ENCODE measurements at places on chromosomes 12 and 14. TPM values are rescaled to one million over a fixed set of nuclear protein-coding genes. Genes with fewer than 3 reads are reported as not detected.

The SLC11A2 gene
- total RNA-seq = 62.2 TPM

The KRT83 gene
- total RNA-seq = not detected

The TAS2R7 gene
- not detected for total RNA-seq

The SLCO1B3 gene
- not detected for total RNA-seq

The PTPRB gene
- total RNA-seq = 0.25 TPM

The ALX1 gene
- not detected for total RNA-seq

The WIF1 gene
- not detected for total RNA-seq

The PMEL gene
- total RNA-seq = not detected

The PRICKLE1 gene
- total RNA-seq = 1.1 TPM

The DAO gene
- not detected for total RNA-seq

The GALNT4 gene
- total RNA-seq = 5.9 TPM

The FBRSL1 gene
- 82.1 TPM for total RNA-seq

The ACRBP gene
- total RNA-seq = 8.9 TPM

The LMO3 gene
- 0.13 TPM for total RNA-seq

The MEG3 gene
- total RNA-seq = 2.3 TPM
